ENCODE measurements at places on chromosomes 7 and 10. TPM values are rescaled to one million over a fixed set of nuclear protein-coding genes. Genes with fewer than 3 reads are reported as not detected.

TCERG1L gene
- polyA plus RNA-seq = not detected

LRGUK gene
- polyA plus RNA-seq = not detected

PHKG1 gene
- polyA plus RNA-seq = 0.15 TPM

CCL24 gene
- polyA plus RNA-seq = not detected

SLC29A4 gene
- not detected for polyA plus RNA-seq

STEAP1B gene
- not detected for polyA plus RNA-seq

AKR1C4 gene
- polyA plus RNA-seq = not detected

AGAP9 gene
- 1.5 TPM for polyA plus RNA-seq

STRIP2 gene
- polyA plus RNA-seq = 3.0 TPM

PRR15 gene
- polyA plus RNA-seq = not detected

TRIM73 gene
- 0.55 TPM for polyA plus RNA-seq

HHEX gene
- 32.8 TPM for polyA plus RNA-seq

RSBN1L gene
- 4.6 TPM for polyA plus RNA-seq

ELFN1 gene
- not detected for polyA plus RNA-seq

PVRIG gene
- polyA plus RNA-seq = 45.8 TPM

Measured in GM12878 (cell line).